Astrocyte of the spinal cord (primary cell): ENCODE measurements at places on chromosomes 11 and 22.

- peak; percentile 70 for DNase-seq
Measured at GRCh38 chr22:35648066-35649025, at the start of gene APOL6. APOL6 (plus strand) TSS chr22:35648446; CDS start chr22:35656426, 7,980 bp downstream.

DNA sequence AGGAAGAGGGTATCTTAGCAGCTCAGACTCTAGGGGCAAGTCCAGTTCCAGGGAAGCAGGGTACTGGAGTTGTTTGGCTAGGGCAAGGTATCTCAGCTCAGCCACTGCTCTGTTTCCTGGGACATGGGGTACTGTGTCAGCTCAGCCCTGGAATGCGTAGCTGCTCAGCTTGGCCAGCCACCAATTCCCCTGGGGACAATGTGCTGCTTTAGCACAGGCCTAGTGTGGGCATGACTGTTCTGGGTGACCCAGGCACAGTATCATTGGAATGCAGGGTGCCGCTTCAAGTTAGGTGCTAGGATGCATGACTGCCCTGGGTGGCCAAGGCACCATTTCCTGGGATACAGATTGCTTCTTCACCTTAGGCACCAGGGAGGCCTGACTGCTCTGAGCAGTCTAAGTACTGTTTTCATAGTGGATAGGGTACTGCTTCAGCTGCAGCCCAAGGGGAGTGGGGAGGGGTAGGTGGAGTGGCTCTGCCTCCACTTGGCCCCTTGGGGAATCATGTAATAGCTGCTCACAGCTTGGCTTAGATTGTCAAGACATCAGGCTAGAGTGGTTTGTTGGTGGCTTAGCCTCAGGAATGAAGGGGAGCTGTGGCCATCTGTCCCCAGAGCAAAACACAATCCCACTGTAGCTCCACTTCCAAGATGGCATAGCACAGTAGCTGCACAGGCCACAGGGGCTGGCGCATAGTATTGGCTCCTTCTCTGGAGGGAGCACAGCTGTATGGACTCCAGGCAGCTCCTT lies 36.0 kb downstream of the MADD start:
- DNase-seq, result no peak

DNA sequence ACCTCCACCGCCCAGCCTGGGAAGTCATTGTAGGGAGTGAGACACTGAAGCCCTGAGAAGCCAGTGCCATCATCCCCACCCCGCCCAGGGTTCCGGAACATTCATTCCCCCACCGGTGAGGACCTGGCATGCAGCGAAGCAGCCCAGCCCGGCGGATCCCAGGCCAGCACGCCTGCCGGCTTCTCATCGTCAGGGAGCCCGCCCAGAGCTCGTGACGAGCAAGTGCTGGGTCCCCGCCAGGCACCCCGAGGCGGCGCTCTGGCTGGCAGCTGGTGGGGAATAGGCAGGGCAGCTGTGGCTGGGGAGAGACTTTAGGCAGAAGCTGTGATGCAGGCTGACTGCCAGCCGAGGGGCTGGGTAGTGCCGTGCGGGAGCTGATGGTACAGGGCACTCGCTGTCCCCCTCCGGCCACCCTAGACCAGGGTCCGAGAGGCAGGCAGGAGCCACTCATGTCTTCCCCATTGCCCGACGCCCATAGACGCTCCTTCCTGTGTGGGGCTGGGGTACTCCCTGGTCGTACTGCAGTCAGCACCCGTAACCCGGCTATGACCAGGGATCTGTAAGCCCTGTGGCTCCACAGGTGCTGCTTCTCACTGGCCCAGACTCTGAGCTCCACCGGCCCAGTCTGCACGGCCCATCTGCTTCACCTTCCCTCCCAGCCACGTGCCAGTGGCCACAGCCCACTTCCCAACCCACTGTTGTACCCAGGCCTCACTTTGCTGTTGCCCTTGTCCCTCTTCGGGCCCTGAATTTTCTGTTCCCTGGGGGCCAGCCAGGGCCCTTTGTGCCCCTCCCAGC lies 24.5 kb upstream of the CABP7 start:
- DNase-seq, result no peak

GRCh38 chr11:65150509-65151299 lies 16.4 kb upstream of the SYVN1 start:
- peak; percentile 90 for DNase-seq

DNA sequence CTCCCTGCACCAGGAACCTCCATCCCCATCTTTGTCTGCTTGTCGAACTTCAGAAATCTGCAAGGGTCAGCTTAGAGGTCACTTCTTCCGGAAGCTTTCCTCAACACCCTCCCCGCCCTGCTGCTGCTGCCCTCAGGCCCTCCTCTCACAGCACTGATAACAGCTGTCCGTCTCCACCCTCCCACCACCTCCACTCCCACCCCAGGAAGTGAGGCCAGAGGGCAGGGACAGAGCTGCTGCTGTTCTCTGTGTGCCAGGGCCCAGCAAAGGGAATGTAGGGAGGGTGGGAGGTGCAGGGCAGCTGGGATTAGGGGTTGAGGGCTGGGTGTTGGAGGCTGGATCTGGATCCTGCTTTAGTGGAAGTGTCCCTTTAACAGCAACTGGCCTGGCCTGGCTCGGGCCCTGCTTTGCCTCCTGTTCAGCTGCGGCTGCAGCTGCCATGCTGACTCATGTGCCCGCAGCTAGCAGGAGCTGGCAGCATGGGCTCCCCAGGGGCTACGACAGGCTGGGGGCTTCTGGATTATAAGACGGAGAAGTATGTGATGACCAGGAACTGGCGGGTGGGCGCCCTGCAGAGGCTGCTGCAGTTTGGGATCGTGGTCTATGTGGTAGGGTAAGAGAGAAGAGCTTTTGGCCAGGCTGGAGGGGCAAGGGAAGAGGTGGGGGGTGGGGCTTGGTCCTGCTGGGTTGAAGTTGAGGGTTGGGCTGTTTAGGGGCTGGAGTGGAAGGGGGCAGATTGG lies at the start of gene P2RX6:
Gene P2RX6 (plus strand): TSS at position 440 of the 740 bp plus-strand sequence. CDS start 10 bp downstream, at position 450.
- DNase-seq, result peak; percentile 37

- DNase-seq, result no peak
Measured at GRCh38 chr11:32059686-32060462, 31.0 kb upstream of the RCN1 start.

GRCh38 chr11:132648851-132649250 lies 883.5 kb downstream of the OPCML start:
- peak; percentile 7 for DNase-seq

GRCh38 chr11:128693416-128693712 lies 508 bp upstream of the FLI1 start:
- DNase-seq, result no peak

DNA sequence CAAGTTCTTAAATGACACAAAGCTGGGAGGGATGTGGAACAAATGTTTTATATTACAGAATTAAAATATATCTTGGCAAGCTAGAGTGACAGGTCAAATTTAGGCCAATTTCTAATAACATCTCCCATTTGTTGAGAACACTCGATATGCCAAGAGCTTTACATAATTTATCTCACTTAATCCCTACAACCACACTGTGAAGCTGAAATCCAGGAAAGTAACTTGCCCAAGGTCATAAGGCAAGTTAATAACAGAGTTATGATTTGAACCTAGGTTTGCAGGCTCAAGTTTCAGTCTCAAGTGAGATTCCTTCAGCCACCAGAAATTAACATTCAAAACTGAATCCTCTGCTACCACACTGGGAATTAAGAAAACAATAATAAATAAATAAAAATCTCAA lies 38.3 kb downstream of the RAB30 start:
- DNase-seq, result no peak

DNA sequence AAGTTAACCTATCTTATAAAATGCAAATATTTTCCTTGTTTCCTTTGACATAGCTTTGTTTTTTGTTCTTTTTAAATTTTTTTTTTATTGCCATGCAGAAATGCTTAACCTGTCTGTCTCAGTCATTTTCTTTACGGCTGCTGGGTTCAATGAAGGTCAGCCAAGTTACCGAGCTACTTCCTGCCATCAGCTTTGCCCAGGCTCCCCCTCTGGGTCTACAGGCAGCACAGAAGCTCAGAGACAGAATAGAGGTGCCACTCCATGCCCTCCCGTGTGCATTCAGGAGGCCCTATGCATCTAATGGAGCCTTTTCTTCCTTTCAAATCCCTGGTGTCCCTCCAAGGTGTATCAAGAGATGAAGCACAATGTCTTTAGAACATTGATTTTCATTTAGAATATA lies 411.0 kb upstream of the NARS2 start:
- no peak for DNase-seq

DNA sequence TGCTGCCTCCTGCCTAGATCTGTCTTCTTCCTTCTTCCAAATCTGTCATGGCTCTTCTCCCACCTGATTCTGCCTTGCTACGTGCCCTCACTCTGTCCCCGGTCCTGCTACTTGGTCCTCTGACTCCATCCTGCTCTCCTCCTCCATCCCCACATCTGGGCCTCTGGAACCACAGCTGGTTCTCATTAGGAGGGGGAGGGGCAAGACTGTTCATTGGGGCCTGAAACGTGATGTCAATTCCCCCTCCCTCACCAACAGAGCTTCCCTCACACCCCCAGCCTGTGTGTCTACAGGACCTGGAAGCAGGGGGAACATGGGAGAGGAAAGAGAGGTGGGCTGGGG lies 9.1 kb downstream of the DCHS1 start:
- DNase-seq, result peak; percentile 29

DNA sequence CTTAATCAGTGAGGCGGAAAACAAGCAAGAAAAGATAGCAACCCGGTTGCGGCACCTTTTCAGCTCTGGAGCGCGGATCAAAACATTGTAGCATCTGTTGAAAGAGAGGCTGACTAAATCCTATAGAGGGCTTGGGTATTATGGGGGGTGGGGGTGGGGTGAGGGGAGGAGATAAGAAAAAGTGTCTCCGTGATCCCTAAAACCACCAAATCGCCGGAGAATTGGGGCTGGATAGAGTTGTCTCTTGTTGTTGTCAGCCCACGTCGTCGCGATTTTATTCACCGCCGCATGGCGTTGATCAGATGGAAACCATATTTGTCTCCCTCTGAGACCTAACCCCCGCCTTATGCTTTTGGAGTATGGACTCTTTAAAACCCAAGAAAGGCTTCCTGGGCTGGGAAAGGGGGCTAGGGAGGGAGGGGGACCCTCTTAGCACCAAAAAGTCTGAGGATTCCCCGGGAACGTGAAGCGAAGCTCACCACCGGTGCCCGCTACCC lies 13.0 kb downstream of the PAX6 start:
- DNase-seq, result no peak

DNA sequence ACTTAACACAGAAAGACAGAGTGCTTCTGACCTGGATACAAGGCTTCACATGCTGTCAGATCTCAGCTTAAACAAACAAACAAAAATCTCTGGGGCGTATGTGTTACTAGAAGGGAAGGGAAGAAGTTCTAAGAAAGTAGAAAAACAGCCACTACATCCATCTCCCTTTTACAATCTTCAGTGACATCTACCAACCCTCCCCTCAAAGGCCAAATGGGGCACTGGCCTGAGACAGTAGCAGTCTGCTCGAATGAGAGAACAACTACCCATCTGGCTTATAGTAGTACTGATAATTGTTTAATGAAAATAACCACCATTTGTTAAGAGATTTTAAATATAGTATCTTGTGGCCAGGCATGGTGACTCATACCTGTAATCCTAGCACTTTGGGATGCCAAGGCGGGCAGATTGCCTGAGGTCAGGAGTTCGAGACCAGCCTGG lies 29.4 kb downstream of the CCDC83 start:
- DNase-seq, result peak; percentile 13

DNA sequence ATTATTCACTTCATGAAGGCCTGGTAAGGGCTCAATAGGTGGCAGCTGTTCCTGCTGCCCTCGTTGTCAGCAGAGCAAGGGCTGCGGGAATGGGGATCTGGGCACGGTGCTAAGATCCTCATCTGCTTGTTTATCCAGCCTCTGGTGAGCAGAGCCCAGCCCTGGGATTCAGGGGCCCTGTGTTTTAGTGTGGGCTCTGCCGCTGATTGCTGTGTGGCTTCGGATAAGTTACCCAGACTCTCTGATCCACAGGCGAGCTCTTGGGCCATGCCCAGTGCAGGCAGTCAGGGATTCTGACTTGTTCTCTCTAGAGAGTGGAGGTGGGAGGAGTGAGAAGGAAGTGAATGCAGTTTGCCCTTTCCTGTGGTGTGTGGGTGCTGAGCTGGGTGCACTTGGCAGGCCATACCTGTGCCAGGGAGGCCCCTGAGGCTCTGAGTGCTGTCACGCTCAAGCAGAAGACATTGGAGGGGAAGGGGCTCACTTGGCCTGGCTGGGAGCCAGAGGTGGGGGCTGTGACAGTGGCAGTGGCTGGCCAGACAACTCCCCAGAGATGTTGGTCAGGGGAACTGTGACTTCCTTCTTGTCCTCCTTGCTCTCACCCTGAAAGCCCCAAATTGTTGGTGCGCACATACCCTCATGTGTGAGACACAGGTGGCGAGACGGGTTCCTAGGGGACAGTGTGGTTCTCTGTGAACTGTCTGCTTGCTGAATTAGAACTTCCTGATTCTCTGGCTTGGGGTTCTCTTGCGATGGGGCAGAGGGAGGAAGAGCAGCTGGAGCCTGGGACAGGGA lies 43.7 kb downstream of the CD82 start:
- DNase-seq, result no peak

GRCh38 chr11:117923275-117923674 lies 5.9 kb downstream of the TMPRSS13 start:
- no peak for DNase-seq

GRCh38 chr11:14308114-14308896 lies 50.7 kb downstream of the RRAS2 start:
- peak; percentile 56 for DNase-seq

GRCh38 chr11:12410006-12410728 lies 32.8 kb downstream of the PARVA start:
- peak; percentile 53 for DNase-seq

- no peak for DNase-seq
Measured at GRCh38 chr22:38431266-38432010, 23.6 kb downstream of the KCNJ4 start.

DNA sequence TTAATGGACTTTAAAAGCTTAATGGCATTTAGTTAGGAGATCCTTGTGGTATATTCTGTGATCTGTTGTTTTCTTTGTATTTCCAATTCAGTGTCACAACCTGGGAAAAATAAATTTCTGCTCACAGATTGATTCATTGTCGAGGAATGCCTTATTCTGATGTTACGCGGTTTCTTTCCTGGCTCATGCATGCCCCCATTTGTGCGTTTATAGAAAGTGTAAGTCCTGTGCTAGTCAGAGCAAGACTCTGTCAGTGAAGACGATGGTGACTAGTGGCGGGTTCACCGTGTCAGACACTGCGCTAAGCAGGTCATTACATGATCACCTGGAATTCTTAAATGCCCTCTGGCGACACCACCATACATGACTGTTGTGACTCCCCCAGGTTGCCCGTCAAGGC lies 169.4 kb downstream of the TBC1D22A start:
- DNase-seq, result peak; percentile 50
